CD4-positive, alpha-beta T cell (primary cell): ENCODE measurements at places on chromosomes 1 and 21.

DNA sequence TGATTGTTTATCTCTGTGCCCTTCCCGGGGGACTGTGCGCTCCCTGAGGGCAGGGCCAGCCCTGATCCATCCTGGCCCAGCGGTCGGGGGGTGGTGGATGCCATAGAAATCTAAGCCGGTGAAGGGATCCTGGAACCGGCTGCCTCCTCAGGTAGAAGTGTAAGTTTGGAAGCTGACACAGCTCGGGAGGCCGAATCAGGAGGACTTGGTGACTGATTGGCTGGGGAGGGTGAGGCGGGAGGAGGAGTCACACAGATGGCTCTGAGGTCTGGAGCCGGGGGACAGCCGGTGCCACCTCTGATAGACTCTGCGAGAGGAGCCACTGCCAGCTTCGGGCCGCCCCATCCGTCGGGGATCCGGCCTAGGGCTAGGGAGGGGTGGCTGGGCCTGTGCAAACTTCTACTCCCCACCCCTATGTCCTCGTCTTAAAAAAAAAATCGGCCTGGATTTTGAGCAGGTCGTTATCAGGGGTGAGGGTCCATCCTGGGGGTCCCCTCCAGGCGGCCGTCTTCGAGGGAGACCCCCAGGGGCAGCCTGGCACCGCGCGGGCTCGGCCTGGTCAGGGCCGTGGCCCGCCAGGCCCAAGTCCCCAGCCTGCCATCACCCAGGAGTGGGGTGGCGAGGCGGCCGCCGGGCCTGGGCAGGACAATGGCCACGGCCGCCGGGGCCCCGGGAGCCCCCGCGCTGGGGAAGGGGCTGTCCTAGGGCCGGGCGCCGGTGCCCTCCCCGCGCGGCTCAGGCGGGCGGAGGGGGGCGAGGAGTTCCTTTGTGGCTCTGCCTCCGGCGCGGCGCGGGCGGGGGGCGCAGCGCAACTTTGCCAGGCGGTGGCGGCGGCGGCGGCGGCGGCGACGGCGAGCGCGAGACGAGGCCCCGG is 708 bp upstream of the ZNF362 start:
- DNase-seq: peak; percentile 70

GRCh38 chr1:111032295-111032897 is 68.7 kb upstream of the LRIF1 start:
- no peak for DNase-seq

GRCh38 chr1:87778896-87779295 is 450.2 kb downstream of the LMO4 start:
- no peak for DNase-seq

DNA sequence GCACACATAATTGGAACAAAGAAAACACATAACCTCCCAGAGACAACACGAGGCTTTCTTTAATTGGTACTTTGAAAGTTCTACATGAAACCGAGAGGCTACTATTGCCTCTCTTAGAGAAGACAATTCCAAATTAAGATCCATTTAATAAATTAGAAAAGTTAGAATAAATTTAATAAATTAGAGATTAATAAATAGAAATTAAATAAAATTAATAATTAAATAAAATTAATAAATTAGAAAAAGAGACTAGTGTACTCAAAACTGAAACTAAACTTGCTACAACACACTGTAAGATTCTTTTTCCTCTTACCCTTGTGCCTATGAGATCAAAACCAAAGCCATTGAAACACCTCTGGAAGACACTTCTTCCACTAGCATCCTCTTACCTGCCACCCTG is 199.0 kb downstream of the URB2 start:
- DNase-seq: no peak

DNA sequence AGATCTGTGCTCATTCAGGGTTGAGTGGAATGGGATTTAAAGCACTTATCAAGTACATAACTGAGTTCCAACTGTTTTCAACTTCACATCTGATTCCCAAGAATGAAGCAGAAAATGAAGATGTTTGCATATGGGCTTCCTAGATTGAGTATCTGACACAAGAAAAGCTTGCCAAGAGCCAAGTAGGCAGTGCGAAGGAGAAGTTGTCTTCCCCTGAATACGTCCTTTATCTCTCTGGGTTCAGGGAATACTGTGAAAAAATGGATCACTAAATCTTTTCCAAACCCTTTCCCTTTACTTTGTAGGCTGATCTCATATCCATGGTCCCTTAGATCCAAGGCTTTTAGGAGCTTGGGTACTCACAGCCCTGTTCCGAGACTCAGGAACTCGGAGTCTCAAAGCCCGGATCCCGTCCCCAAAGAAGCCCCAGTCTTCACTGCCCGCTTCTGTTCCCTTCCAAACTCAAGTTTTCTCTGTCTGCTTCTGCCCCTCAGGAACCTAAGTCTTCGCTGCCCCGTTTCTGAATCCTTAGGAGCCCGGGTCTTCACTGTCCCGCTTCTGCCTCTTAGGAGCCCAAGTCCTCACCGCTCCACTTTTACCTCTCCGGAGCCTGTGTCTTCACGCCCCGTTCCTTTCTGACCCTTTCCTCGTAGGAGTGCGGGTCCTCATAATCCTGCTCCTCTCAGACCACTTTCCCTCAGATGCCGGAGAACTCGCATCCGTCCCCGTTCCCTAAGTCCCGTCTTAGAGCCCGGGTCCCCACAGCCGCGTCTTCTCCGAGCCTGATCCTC is 616 bp downstream of the TAF12 start:
- DNase-seq: no peak

- no peak for DNase-seq
These were observed 61.5 kb upstream of the SELENON start for GRCh38 chr1:25738499-25738898.

GRCh38 chr1:67053535-67053784 is 488 bp downstream of the SLC35D1 start:
- DNase-seq: no peak

- no peak for DNase-seq
These were observed 1.1 kb upstream of the LMO4 start for GRCh38 chr1:87327376-87328271.

GRCh38 chr1:19179597-19180264 is 30.3 kb downstream of the UBR4 start:
- peak; percentile 9 for DNase-seq
